Fibroblast of gingiva (primary cell): ENCODE measurements at places on chromosomes 6 and 20.
A peak's percentile ranks its signal among the peaks of the same experiment; 100 is the strongest.

GRCh38 chr6:147040121-147040910 is 163.9 kb upstream of the STXBP5 start:
- peak; percentile 86 for DNase-seq

GRCh38 chr6:133456944-133457343 is 215.8 kb downstream of the EYA4 start:
- no peak for DNase-seq

- no peak for DNase-seq
Measured at GRCh38 chr6:85465762-85466161, 15.9 kb downstream of the NT5E start.

DNA sequence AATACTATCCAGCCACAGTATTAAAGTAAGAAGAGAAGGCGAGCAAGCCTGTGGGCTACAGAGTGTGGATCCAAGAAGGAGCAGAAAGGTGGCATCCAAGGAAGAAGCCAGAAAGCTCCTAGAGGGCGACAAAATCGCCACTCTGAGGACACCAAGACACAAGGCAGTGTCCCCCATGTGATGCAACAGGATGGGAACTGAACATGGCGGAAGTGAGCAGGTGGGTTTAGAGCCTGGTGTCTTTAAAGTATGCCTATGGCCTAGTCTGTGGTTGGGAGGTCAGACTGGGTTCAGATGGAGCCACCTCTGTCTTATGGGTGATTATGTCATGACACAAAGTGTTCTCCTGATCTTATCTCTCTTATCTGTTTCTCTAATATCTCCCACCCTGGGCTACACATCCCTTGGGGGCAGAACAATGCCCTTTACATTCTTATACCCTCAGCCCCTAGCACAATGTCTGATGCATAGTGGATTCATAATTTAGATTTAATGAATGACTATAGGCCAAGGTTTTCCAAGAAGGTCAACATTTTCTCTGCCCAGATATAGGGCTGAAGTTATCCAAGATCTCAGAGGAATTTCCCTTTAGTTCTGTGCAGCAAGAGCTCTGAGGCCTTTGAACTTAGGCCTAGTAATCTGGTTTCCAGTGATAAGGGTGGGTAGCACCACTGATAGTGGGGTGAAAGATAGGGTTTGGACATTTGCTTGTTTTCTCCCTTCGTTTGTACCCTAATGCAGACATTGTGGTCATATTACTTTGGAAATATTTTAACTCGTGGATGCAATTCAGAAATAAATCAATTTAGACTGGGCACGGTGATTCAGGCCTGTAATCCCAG is 167.3 kb upstream of the AKIRIN2 start:
- DNase-seq, result no peak

DNA sequence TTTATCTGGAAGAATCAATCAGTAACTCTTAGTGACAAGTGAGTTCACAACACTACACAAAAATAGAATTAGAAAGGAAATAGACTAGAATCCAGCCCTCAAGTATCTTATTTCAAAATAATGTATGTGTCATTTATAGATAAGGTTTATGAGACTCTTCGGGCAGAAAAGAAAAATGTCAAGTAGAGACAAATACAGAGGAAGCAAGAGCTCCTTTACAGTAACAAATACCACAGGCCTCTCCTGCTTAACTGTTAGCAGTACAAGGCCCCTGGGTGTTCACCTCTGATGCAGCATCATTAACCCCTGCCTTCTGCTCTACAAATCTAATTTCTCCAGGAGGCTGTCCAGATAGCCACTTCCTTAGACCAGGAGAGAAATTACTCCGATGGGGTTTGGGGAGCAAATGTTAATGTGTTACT is 76.7 kb downstream of the UBE3D start:
- DNase-seq, result no peak

- peak; percentile 75 for DNase-seq
Measured at GRCh38 chr6:127464161-127464880, 5.1 kb upstream of the KIAA0408 start.

- no peak for DNase-seq
Measured at GRCh38 chr6:85640821-85641220, 1.9 kb downstream of the SYNCRIP start.

DNA sequence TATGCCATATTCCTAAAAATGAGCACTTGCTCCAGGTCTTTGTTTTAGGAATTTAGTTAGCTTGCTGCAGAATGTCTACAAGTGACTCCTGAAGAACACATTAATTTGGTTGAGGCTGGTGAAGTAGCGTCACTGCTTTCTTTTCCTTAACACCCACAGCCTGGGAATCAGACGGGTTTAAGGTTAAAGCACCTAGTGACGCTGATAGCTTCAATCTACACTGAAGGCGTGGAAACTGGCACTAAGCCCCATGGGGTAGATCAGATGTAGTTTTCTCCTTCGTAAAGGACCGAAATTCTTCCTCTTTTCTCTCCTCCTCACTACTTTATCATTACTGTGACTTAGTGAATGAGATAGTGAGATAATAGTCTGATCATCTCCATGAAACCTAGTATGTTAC is 90.3 kb downstream of the TBC1D7 start:
- no peak for DNase-seq

DNA sequence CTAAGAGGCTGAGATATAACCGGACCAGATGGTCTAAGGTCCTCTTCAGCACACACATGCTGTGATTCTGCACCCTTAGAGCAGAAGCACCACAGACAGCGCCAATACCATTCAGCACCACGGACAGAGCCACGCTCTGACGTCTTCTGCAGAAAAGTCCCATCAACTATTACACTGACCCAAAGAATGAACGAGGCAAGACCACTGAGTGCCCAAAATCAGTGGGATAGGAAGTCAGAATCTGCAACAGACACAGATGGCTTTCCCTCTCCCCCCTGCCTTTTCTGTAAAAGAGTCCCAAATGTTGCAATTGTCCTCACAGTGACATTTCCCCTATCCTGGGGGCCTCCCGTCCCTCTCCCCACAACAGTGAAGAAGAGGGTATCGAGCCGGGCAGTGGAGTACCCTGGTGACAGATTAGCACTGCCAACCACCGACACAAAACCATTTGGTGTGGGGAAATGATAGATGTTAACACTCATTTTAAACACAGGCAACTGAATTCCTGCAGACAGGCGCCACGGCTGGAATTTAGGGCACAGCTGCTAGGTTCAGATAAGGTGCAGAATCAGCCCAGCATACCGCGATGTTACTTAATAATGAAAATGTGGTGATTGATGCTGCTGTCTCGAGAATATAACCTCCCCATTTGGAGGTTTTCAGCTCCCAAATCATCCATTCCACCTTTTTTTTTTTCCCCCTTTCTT is 66.6 kb upstream of the CTNNBL1 start:
- peak; percentile 24 for DNase-seq

GRCh38 chr20:7712661-7713060 is 227.6 kb downstream of the HAO1 start:
- no peak for DNase-seq

DNA sequence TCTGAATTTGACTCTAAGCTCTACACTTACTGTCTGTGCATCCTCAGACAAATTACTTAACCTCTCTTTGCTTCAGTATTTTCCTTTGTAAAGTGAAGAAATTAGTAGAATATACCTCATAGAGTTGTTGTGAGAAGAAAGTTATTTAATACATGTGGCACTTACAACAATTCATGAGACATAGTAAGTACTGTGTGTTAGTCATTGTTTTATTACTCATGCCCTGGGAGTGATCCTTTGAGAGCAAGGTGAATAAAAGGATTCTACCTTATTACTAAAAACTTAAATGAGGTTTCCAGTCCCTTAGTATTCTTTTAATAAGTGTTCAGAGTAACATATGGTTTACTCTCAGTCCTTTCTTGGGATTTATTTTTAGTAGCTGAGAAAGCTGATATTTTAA is 233.6 kb upstream of the MAP3K7 start:
- no peak for DNase-seq

DNA sequence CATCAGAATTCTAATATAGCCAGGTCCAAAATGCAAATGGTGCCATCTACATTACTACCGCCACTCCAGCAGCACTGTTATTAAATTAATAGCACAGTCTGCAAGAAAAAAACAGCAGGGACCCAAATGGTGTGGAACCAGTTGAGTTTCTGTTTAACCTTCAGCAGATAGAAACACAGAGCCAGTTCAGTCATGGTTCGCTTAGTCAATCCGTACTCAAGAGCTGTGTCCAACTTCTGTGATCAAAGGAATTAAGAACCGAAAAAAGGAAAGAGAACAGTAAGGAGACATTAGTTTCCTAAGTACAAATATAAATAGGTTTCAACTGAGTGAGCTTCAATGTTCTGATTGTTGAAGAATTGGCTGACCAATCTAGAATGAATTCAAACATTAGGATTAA is 107.7 kb downstream of the TRDN start:
- no peak for DNase-seq

DNA sequence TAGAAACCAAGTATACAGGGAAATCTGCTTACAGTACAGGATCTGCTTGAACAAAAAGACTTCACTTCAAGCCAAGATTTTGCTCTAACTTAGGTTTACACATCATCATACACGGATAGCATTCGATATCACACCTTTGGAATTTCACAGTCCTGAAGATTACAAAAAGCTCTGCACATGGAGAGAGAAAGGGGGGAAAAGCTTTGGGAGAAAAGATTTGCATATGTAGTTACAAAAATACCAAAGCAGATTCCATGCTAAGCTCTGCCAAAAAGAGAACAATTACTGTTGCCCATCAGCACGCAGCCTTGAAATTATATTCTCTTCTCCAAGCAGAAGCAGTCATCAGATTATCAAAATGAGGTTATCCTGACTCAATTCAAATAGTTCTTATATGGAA is 62.0 kb downstream of the HIVEP2 start:
- DNase-seq, result no peak

GRCh38 chr6:130945401-130945919 is 117.6 kb downstream of the EPB41L2 start:
- DNase-seq, result peak; percentile 58

DNA sequence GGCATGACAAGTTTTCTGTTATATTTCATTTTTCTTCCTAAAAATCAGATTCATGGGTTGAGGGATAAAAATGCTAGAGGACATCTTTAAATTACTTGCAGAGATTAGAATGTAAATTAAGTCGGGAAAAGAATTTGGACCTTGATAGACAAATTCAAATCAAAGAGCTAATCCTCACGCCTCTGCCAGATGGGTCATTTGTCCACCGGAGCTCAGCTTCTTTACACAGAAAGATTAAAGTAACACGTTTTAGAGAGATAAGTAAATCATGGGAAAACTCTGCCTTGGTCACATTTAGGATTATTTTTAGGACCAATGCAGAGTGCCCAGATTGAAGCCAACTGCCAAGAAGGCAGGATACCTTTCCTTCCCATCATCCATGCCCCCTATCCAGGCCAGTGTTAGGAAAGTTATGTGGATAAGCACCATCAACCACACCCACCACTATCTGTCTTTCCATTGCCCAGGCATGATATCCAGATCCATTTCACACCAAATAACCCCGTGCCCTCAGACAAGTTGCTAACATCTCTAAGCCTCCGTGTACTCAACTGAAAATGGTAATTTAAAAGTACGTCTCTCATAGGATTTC is 397.4 kb upstream of the PLCB4 start:
- no peak for DNase-seq

DNA sequence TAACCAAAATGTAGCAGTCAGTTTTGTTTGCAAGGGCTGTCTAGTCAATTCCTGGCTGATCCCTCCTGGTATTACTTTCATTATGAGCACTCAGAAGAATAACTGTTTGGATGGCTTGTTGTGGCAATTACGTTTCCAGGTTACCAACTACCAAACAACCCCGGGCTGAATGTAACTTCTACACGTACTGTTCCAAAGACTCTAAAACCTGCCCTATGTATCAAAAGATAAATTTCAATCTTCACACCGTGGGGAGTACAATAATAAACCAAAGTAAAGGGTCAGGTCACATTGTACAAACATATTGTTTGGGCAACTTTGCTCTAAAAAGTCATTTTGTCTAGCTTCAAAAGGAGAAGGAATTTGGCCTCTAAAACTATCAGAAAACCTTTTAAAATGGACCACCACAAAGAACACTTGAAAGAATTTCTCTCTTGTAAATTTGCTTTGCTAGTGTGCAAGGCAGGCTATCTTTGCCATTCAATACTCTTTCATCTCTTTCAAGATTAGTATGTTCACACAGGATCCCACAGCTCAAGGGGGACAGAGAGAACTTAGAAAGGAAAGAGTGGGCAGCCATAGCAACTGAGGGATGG is 27.6 kb downstream of the DCDC2 start:
- no peak for DNase-seq

GRCh38 chr6:145968051-145968450 is 3.9 kb upstream of the SHPRH start:
- no peak for DNase-seq

- no peak for DNase-seq
Measured at GRCh38 chr6:40177598-40177997, 243.3 kb upstream of the MOCS1 start.

DNA sequence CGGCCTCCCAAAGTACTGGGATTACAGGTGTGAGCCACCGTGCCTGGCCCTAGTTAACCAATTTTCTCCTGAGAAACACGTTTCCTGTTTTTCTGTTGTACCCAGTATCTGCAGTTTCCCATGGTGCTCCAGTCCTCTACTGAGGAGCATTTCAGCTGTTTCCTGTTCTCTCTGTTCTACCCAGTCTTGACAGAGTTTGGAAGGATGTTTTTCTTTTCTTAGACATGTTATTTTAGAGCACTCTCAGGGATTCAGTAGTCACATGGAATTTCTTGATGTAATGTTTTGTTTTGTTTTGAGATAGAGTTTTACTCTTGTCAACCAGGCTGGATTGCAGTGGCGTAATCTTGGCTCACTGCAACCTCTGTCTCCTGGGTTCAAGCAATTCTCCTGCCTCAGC is 129.8 kb upstream of the TIAM2 start:
- peak; percentile 10 for DNase-seq

DNA sequence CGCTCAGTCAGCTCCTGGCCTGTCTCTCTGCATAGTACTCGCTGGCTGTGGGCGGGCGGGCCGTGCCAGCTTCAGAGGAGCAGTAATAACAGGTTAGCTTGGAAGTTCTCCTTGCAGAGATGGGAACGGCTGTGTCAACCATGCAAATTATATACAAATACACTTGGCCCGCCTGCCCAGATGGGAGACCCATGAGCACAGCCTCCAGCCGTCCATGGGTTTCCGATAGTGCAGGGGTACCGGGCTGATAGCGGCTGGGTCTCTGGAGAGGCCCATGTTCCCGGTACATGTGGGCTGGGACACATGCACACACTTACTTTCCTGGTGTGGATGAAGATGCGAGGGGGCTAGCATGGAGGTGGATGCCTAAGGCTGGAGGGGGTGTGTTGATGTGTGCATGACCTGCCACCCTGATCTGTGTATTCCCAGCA is 12.8 kb upstream of the ZNF831 start:
- DNase-seq, result no peak

DNA sequence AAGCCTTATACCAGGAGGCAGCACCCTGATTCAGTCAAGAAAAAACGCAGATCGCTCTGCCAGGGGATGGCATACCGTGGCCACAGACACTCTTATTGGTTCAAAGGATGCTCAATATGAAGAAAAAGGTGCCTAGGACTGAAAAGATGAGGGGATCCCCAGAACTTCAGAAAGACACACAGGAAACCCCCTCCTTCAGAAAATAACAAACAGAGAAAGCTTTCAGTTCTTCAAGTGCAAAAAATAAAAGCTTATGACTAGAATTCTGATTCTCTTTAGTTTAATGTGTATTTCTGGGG is 17.7 kb upstream of the MYB start:
- DNase-seq, result no peak
